Caco-2 (cell line): ENCODE measurements at places on chromosomes 7 and 10. TPM values are rescaled to one million over a fixed set of nuclear protein-coding genes. Genes with fewer than 3 reads are reported as not detected.

MKX gene
- 0.64 and 0.65 TPM in 2 replicates for total RNA-seq

GRCh38 chr10:110903280-110904278, 15.4 kb downstream of the BBIP1 start:
- DNase-seq, result no peak

ACSM6 gene
- total RNA-seq, result not detected in 2 replicates

DNA sequence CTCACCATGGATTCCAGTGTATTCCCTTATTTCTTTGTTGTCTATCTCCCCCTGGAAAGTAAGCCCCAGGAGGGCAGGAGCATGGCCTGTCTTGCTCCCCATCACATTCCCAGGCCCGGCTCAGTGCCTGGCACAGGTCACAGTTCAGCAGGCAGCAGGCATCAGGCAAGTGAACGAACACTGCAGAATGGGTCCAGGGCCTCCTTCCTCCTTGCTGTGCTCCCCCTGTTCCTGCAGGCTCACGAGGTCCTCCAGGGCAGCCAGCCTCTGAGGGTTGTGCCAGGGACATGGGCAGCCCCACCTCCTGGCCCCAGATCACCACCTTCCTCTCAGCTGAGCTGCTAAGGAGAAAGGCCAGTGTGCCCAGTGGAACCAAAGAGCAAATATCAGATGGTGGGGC, 41.8 kb downstream of the PDLIM1 start:
- DNase-seq, result no peak

- DNase-seq, result no peak
Measured at GRCh38 chr10:30992681-30993080, 39.0 kb downstream of the ZNF438 start.

DNA sequence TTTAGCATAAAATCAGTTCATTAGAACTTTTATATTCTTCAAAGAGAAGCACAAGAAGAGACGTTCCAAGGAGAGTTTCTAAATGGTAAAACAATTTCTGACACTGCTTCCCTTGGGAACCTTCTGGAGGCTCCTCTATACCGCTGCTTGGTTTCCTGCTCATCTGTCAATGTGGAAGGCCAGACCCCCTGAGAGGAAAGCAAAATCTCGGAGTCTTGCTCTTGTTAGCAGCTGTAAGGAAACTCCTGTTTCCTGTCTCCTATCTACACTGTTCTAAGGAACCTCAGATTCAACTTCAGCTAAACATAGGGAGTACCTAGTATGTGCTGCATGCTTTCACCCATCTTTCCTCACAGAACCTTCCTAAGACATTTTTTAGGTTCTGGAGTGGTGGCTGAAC, 322.2 kb downstream of the BMPER start:
- no peak for DNase-seq
